ENCODE measurements at places on chromosomes 16 and 17.
A peak's percentile ranks its signal among the peaks of the same experiment; 100 is the strongest.

DNA sequence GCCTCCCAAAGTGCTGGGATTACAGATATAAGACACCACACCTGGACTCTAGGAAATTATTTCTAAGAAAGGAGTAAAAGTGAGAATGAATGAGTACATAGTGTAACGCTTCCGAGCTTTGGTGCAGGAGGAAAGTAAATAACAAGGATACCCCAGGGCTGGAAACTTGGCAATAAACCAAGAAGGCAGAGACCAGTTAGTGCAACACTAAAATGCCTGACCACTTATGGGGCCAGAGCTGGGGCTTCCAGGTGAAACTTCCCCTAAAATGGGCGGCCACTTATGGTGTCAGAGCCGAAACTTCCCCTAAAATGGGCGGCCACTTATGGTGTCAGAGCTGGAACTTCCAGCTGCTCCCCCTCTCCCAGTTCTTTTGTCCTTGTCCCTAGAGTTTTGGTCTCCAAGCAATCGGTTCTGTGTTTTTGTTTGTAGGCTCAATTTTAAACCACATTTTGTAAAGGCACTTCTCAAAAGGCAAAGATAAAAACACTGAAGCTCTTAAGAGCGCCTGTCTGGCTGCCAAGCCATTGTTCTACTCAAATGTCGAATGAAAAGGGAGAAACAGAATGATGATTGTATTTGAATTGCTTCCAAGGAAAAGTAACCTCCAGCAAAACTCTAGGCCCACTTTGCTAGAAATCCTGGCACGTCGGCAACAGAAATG is 63.9 kb downstream of the NXN start:
- DNase-seq, result no peak

- no peak for DNase-seq
Measured at GRCh38 chr16:619476-620100, 11.2 kb upstream of the WFIKKN1 start.

GRCh38 chr17:29593591-29594518 is 923 bp downstream of the ANKRD13B start:
- peak; percentile 77 for DNase-seq

GRCh38 chr16:71357681-71358080 is 842 bp upstream of the CALB2 start:
- no peak for DNase-seq

- no peak for DNase-seq
Measured at GRCh38 chr17:77882481-77883212, 75.9 kb upstream of the TNRC6C start.

DNA sequence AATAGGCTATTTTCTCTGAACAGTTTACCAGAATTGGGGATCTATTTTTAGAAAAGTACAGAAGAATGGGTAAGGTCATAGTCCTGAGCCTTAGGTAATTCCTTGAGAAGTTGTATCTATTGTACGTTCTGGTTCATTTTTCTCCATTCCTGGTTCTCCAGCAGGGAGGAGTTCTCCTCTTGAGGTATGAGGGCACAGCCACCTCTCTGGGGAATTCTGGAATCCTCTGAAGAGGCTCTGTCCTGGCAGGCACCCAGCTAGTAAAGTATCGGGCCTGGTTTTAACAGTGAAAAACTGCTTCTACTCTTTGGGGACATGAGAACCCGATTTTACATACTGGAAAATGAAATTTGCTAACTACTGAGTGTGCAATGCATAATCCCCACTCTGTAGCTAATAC is 19.6 kb upstream of the PMFBP1 start:
- DNase-seq, result no peak

- DNase-seq, result no peak
Measured at GRCh38 chr17:142102-142661, 4.8 kb downstream of the SCGB1C2 start.

DNA sequence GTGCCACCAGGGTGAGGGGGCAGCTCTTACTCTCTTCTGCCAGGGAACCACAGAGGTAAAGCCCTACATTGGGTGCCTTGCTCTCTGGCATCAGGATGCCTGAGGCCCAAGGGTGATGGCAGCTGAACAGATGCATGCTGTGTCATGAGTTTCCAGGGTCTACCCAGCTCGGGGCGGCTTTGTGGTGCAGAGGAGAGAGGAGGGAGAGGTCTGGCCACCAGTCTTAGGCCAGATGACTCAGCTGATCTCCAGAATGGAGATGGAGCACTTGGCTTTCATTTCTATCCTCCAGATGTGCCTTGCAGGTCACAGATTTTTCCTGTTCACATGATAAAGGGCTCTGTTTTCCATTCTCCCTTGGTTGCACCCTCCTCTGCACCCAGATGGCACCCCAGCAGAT is 23.6 kb upstream of the USP22 start:
- DNase-seq, result no peak

DNA sequence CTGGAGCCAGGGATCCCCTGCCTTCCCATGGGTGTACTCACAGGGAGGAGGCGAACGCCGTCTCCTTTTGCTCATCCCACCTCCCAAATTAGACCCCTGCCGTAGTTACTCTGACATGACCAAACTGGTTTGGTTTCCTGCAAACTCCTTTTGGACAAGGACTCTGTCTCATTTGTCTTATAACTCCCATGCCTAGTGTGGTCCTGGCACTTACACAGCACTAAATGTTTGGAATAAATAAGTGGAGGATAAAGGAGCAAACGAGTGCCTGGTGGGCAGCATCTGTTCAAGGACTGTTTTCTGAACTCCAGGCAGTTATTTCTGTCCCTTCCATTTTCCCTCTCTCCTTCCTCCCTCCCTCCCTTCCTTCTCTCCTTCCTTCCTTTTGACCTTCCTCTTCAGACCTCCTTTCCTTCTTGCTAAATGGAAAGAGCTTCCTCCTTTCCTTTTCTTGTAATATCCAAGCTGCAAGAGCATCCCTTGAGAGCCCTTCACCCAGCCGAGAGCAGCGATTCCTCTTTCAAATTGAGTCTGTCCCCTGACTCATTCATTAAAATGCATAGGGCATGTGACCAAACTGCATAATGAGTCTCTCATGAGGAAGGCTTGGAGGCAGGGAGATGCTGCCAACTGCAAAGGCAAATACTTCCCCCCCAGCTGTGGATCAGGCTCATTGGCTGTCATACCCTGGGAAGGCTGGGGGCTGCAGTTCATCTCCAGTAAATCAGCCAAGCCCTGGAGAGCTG is 36.8 kb downstream of the CHD9 start:
- no peak for DNase-seq

DNA sequence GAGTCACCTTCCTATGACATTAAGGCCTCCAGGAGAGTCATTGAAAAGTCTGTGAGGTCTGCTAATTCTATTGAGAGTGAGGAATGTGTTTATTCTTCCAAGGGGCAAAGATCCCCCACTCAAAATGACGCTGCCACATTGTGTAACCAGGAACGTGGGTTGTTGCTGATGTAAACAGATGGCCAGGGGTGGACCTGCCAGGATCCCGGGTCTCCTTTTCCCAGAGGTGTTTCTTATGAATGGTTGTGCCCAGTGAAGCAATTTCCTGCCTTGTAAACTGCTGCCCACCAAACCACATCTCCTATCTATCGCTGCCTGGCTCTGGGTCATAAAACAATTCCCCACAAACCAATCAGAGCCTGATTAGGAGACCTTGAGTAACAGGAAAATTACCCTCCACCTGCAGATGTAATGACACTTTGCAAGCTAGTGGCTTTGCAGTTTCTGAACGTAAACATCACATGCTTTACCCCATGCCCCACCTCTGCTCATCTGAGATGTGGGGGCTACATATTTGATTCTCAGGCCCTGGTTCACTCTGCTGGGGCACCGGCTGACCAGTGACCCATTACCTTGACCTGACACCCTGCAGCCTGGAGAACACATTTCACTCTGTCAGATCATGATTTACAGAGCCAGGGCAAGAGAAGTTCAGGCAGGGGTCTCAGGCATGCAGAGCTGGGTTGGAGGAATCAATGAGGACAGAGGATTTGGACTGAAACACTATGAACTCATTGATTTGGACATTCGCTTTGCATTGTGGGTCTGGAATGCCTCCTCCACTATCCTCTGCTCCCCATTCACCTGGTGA is 33.1 kb upstream of the DDX52 start:
- no peak for DNase-seq

- DNase-seq, result no peak
Measured at GRCh38 chr16:85137323-85138072, 25.2 kb upstream of the CIBAR2 start.

- peak; percentile 81 for DNase-seq
Measured at GRCh38 chr17:50129728-50130558, at the start of gene SAMD14. TSS of gene SAMD14 (minus strand) at chr17:50130160. CDS start at chr17:50124959, 5,201 bp downstream.

GRCh38 chr16:17367923-17368322 is 102.8 kb downstream of the XYLT1 start:
- no peak for DNase-seq

GRCh38 chr17:57911834-57912673 is 43.2 kb downstream of the CUEDC1 start:
- DNase-seq, result peak; percentile 95

DNA sequence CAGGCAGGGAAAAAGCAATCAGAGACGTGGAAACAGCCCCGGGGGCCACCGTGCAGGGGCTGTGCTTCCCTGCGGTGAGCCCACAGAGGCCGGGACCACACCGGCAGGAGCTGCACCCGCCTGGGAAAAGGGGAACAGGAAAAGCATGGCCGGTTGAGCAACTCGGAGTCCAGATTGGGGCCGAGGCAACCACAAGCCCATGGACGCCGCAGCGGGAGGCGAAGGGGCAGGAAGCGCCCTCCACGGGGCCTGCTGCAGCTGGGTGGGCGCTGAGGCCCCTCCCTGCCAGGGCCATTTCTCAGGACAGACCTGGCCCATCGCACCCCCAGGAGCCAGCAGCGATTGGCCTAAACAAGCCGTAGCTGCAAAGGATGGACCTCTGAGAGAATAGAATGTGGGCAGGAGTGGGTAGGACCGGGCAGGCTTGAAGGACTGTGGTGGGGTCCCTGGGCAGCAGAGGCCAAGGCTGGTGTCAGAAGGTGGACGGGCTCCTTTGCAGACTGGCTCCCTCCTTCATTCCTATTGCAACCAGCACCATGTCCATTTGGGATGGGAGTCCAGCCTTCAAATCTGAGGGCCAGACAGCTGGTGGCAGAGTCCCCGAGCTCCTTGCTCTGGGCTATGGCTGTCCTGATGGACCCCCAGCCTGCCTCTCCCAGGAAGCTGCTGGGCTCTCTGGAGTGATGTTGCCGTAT is 30.4 kb downstream of the COX4I1 start:
- no peak for DNase-seq

GRCh38 chr16:10493276-10493675 is 87.1 kb downstream of the EMP2 start:
- DNase-seq, result no peak

- DNase-seq, result no peak
Measured at GRCh38 chr17:48595278-48595999, 1.9 kb upstream of the HOXB5 start.

DNA sequence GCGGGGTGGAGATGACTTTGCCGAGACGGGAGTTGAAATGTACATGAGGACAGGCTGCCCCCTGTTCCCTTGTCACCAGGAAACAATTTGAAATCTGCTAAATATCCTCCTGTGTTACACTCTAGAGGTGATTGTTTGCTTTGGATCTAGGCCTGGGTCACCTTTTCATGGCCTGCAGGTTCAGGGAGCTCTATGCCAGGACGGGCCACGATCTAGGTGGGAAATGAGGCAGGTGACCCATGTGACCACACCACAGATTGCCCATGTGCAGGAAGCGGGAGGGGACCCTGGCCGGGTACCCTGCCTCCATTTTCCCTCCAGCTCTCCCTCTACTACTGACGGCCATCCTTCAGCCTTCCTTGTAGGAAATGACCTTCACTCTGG is 43.4 kb downstream of the MEAK7 start:
- no peak for DNase-seq

GRCh38 chr16:17526956-17527937 is 56.5 kb upstream of the XYLT1 start:
- DNase-seq, result no peak

DNA sequence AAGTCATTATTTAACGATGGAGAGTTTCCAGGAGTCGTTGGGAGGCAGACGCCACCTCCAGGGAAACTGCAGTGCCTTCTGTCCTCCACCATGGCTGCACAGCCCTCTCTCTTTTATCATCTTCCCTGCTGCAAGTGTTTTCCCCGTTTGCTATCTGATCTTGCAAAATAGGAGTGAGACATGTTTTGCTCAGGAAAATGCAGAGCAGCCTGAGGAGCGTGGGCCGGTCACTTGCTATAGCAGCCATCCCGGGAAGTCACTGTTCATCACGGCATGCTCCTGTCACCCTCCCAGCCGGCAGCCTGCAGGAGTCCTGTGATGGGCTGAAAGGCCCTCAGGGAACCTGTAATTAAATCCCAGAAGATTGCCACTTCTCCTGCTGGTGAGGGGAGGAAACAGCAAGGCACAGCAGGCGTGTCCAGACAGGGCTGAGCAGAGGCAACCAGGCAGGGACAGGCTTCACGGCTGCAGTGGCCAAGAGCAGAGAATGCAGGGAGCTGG is 143.1 kb downstream of the GSG1L start:
- peak; percentile 89 for DNase-seq

- DNase-seq, result no peak
Measured at GRCh38 chr17:75549246-75550138, 24.0 kb downstream of the LLGL2 start.

DNA sequence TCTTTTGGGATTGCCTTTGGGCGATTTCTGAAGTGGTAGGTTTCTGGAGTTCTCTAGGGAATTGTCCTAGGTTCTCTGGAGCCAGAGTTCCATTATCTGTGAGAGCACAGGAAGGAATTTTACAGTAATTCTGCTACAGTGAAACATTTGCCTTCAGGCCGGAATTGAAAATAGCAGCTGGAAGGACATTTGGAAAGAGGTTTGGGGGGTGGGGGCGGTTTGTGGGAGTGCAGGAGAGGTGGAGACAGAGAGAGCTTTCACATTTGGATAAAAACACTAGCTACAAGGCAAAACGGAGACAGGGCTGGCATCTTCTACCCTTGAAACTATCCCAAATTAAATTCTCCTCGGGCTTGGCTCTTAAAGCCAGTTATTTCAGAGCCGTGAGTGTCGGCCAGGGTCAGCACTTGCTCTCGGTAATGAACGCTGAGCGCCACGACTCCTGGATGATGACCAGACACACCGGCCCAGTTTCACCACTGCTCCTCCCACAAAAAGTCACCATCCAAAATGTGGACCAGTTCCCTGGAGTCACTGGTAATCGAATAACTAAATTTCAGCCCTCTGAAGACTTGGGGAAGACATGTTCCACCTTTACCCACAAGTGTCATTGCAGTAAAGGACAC is 67.7 kb upstream of the TANC2 start:
- no peak for DNase-seq

DNA sequence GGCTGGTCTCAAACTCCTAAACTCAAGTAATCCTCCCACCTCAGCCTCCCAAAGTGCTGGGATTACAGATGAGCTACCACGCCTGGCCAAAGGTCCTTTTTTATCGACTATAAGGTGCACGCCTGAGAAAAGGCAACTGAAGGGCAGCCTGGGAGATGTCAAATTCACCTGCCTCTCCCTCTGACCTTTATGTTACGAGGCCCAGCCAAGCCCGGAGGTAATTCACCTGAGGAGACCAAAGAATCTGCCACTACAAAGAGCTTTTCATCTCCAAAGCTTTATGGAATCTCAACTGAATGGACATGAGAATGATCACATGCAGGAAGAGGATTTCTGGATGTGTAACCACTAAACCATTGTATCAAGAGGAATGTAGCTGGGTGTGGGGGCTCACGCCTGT is 37.2 kb downstream of the LYRM1 start:
- DNase-seq, result no peak

Data from D341Med (cell line).